ENCODE measurements at places on chromosomes 16 and 17.

GRCh38 chr17:74975943-74976342 lies 3.4 kb upstream of the HID1 start:
- no peak for DNase-seq

DNA sequence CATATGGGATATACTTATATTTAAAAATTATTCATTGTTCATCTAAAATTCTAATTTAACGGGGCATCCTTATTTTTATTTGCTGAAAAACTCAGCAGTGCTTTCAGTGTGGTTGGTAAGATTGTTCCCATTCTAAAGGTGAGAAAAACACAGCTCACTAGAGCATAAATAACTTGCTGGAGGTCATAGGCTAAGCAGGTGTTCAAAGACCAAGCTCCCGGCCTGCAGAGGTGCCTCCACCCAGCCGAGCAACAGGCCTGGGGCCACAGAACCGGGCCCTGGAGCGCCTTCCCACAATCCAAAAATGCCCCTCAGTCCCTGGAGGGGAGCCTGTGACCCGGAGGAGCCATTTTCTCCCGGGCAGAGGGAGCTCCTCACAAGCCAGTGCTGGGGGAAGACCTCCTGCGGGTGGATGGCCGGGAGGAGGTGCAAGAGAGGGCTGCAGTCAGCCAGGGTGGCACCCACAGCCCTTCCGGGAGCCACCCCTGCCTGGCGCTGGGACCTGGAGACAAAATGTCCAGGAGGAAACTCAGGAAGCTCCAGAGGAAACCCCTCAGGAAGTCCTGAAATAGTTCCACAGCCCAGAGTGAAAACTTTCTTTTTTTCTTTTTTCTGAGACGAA lies 14.7 kb downstream of the ABR start:
- DNase-seq = no peak

- no peak for DNase-seq
Measured at GRCh38 chr17:19448341-19449268, 37.6 kb downstream of the RNF112 start.

DNA sequence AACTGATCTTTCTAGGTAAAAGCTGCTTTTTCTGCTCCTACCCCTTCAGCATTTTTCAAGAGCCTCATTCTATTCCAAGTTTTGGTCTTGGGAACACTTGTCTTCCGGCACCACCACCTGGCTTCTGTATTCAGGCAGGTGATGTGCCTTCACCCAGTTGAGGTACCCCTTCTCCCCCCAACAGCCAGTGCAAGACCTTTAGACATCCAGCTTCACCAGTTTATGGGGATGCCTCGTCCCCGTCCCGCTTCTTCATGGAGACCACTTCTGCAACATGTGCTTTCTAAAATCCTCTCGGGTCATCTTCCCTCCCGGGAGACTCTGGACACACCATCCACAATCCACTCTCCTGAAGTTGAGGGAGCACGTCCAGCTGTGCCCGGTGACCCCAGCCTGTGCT lies 69.9 kb downstream of the SRCIN1 start:
- no peak for DNase-seq

DNA sequence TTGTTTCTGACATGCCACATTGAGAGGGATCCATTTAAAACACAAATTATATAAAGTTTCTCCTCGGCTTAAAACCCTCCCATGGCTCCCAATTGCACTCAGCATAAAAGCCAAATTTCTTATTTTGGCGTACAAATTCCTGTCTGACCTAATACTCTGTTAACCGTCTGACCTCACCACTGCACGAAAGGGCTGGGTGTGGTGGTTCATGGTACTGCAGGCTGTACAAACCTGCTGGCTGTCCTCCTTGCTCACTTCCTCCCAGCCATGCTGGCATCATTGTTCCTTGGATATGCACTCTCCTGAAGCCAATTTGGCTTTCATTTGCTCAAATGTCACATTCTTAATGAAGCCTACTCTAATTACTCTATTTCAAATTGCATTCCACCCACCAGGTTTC lies 301.6 kb upstream of the C16orf82 start:
- DNase-seq = no peak

DNA sequence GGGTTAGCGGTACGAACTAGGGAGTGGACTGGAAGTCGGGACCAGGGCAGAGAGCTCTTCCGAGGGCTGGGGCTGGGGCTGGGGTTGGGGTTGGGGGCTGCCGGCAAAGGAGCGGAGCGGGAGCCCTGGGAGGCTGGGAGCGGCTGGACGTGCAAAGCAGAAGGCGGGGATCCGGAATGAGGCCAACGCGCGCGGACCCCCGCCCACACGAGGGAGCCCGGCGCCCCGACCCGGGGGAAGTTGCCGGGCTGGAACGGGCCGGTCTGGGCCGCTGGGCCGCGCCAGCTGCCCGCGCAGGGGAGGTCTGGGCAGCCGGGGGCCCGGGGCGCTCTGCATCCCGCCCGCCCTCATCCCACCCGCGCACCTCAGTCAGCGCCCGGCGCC lies 323 bp downstream of the ST3GAL2 start:
- no peak for DNase-seq

GRCh38 chr17:2683912-2684311 lies 27.7 kb downstream of the CLUH start:
- no peak for DNase-seq

DNA sequence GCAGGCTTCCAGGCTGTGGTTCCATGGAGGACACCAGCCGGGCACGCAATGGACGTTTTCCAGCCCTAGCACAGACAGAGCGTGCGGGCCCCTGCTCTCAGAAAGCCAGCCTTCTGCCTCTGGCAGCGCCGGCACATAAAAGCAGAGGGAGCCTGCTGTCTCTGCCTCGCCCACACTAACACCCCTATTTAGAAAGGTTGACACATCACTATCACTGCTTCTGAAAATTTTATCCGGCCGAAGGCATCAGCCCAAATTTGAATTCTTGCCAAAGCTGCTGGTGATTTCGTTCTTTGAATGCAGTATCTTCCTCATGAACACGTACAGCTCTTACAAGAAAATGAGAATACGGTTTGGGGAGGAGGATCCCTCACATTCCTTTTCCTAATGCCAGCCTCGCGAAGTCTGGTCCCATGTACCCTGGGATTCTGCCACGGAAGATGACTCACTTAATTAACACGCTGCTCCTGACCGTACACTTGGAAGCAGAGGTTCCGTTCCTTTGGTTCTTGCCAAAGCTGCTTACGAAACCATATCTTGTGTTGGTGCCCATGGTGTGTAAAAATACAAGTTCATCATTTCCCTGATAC lies 1.3 kb upstream of the RAB11FIP3 start:
- DNase-seq = no peak

DNA sequence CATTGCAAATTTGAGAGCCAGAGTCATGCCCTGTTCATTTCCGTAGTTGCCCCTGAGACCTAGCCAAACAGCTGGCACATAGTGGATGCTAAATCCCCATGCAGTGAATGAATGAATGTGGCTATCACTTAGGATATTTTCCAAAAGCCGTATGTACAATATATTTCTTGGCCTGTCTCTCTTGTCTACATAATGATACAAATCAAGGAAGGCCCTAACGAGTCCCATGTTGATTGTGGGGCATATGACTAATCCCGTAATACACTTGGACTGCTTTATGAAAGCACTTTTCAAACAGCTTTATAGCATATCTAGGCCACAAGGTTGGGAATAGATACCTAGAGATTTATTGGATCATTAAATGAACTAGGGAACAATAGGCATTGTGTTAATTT lies 478.0 kb downstream of the SLC39A11 start:
- DNase-seq = no peak

GRCh38 chr16:1741553-1742165 lies 29.7 kb downstream of the NME3 start:
- no peak for DNase-seq

- DNase-seq = no peak
Measured at GRCh38 chr16:81936209-81937000, 74.9 kb downstream of the SDR42E1 start.

DNA sequence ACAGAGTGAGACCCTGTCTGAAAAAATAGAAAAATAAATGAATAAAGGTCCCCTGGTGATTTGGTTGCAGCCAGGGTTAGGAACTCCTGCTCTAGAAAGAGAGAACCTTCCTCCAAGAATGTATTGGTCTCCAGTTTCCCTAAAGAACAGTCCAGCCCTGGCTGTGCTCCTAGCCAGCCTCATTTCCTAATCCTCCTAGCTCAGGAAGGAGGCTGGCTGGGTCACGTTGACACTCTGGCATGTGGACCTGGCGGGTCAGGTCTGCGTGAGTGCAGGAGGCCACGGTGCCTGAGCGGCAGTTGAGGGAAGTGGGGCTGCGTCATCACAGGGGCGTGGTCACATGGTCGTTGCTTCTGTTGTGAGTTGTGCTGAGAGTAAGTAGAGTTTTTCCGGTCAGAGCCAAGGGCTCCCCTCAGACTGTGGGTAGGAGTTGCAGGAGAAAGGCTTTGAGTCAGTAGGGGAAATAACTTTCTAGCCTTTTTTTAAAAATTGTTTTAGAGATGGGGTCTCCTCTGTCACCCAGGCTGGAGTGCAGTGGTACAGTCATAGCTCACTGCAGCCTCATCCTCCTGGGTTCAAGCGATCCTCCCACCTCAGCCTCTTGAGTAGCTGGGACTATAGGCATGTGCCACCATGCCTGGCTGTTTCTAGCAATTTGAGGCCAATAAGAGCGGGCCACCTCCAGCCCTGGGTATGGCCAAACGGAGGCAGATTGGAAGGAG lies 194.0 kb upstream of the CIBAR2 start:
- DNase-seq = peak; percentile 37

Data from stimulated activated CD4-positive, alpha-beta T cell treated with anti-CD3 and anti-CD28 coated beads, TNF-alpha, amount 100 ng/mL, for 1 hour (primary cell).